Left cardiac atrium (tissue), 4 donors: ENCODE measurements at places on chromosomes 6 and 20. TPM values are rescaled to one million over a fixed set of nuclear protein-coding genes. Genes with fewer than 3 reads are reported as not detected.
A peak's percentile ranks its signal among the peaks of the same experiment; 100 is the strongest.

DNA sequence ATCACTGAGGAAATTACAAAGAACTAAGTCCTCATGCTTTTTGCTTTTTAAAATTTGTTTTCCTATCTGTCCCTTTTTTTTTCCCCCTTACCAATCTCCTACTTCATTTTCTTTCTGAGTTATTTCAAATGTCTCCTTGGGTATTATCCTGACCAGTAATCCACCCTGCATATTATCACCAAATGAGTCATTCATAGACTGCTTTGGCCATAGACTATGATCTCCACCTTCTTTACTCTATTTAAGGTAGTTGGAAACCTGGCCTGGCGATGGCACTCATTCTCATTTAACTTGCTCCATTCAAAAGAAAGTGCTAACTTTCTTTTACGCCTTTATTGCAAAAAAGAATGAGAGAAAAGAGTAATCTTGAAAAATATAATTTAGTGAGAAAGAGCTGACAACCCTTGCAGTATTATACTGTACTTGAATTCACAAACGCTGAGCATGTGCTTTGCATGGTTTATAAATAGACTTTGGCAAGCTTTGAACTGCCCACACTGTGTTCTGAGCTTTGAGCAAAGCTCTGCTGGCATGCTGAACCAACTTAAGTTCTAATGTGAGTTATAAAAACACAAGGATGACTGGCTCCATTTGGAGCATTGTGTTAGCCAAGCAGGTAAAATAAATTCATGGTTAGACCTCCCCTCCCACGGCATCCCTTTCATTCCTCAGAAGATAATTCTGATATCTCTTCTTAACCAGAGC lies 198.9 kb downstream of the NKAIN2 start:
- DNase-seq = no peak

DNA sequence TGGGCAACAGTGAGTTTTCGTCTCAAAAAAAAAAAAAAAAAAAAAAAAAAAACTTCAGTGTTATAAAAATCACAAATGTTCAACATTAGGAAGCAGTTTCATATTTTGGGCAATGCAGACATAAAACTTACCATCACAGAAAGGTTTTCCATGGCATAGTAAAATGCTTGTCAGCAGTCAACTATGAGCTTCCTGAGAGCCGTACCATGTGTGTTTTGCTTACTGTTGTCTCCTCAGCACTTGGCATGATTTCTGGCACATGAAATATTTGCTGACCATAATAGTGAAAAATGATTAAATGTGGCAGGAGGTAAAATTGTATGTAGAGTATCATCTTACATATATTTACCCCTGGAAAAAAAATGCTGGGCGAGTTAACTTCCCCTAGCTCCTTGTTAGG lies 237.5 kb upstream of the SLC35B3 start:
- DNase-seq = no peak

DNA sequence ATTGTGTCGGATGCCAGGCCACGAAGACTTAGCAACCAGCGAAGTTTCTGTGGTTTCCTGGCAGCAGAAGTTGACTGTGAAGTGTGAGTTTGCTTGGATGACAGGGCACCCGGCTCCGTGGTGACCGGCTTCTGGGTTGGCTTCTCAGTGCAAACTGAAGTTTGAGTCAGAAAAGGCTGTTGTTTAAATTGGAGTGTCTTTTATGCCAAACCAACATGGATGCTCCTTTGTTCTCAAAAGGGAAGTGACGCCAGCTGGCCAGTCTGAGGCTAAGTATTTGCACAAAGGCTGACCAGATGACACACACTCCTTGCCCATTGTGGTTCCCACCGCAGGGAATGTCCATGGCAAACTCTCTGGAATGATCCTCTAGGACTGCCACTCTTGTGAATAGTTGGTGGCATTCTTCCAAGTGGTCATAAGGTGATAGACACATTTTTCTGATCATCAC lies 164.8 kb upstream of the QKI start:
- DNase-seq = no peak

GRCh38 chr20:60252866-60253265 lies 294.6 kb downstream of the CDH26 start:
- DNase-seq = no peak

The BPIFB4 gene
- not detected for total RNA-seq

DNA sequence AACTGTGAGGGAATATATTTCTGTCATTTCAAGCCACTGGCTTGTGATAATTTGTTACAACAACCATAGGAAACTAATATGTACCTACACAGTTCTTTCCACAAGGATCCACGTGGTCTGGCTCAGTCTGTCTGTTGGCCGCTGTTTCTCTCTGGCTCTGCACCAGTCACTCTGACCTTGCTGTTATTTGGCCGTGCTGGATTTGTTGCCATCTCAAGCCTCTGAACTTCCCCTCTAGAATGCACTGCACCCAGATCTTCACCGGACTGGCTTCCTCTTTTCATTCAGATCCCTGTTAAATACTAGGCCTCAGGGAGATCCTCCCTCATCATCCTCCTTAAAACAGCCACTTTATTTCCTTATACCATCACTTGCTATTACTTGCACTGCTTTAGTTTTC lies 446.8 kb downstream of the TFAP2B start:
- DNase-seq = no peak

DNA sequence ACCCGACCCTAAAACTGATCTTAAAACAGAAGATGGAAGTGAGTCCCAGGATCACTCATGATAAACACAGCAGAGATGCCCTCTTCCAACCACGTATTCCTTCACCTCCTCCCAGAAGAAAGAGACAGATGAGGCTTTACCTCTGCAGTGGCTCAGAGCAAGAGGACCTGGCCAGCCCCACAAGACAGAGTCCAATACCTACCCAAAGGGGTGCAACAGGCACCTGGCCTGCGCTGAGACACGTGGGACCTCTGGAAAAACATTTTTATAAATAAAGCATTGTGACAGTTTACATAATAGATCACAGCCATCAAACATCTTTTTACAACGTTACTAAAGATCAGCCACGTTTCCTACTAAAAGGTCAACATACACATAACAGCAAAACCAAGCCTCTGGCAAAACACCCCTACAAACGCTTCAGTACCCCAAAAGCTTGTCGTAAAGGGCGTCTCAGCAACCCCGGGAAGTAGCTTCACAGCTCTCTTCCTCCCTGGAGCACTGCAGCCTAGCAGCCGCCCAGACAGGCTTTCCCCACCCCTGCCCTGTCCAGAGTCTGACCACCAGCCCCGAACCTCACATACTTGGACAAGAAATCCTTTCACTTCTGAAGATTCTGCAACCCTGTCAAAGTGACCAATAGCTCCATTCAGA lies 2.9 kb downstream of the TAF4 start:
- DNase-seq = no peak

The AKAP7 gene
- 10.1 TPM for total RNA-seq

DNA sequence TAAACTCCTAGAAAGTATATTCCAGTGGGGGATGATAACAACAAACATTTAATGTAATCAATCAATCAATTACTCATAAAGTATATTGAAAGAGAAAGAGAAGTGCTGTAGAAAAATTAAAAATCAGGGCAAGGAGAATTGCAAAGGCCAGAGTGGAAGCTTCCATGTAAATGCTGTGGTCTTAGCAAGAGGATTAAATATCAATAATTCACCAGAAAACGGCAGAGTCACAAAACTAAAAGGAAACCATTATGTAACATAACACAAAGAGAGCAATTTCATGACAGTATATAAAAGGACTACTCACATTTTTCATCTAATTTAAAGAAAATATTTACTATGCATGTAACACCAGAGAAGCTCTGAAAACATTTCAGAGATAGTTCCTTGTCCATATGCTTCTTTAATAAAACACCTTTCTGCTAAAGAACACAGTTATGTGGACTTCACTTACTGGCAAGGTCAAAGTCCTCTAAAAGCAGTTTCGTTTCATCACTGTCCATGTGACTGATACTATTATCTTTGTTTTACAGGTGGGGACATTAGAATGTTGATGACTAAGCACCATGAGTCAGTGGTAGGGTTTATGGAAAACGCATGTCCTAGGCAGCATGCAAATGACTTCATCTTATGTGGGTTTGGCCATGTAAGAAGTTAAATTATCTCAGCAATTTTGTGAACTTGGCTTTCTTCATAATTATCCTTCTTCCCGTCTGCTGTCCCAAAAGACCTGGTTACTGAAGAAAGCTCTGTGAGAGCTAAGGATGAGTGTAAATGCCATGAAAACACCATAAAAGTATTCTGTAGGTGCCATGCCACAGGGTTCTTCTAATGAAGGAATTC lies 185.8 kb upstream of the TENT5A start:
- no peak for DNase-seq

- DNase-seq = no peak
These were observed 33.7 kb upstream of the MYLIP start for GRCh38 chr6:16095180-16095579.

DNA sequence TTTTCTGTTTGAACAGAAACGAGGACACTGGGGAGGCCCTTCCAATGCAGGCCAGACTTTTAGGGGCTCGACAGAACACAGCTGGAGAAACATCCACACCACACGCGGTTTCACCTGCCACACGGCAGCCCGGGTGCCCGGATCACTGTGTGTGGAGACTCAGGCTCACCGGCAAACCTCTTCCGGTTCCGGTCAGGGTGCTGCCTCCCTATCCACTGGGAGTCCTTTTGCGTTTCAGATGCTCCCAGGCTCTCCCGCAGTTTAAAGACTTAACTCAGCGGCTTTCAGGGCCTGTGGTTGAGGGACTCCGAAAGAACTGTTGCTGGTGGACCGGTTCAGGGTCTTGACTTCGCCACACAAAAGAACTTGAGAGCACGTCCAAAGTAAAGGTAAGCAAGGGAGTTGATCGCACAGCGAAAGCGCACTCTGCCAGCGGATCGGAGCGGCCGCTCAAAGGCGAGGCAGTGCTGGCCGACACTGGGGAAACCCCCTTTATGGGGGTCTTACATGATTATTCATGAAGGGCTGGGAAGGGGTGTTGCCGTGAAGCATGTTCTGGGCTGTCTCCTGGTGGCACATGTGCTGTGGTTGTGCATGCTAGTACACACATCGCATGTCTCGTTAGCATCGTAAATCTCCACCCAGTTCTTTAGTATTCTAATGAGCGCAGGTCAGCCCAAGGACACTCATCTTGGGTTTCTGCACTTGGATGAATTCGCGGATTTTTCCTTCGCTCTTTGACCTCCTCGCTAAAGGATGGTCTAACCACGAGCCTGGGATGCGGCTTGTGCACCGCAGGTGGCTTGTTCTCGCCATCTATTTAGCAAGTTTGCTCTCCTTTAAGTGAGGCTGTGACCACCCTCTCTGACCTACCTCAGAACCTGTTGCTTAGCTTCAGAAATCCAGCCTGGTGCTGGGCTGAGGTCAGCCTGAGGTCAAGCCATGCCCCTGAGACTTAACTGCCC lies 180.3 kb downstream of the CDH26 start:
- DNase-seq = peak; percentile 64

- no peak for DNase-seq
These were observed 37.0 kb upstream of the POU3F2 start for GRCh38 chr6:98797217-98797994.

DNA sequence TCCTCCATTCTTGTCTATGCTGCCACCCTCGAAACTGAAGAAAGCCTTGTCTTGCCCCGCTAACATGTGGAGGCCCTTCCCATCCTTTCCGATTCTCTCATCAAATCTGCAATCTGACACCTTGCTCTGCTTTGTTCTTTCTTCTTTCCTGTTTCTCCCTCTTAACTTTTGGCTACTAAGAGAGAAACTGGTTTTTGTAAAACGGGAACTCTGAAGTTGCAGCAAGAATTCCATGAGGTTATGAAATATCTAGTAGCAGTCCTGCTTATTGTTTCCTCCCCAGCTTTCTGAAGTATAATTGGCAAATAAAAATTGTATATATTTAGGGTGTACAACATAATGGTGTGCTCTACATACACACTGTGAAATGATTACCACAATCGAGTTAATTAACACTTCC lies 80.2 kb downstream of the MAP7 start:
- no peak for DNase-seq

DNA sequence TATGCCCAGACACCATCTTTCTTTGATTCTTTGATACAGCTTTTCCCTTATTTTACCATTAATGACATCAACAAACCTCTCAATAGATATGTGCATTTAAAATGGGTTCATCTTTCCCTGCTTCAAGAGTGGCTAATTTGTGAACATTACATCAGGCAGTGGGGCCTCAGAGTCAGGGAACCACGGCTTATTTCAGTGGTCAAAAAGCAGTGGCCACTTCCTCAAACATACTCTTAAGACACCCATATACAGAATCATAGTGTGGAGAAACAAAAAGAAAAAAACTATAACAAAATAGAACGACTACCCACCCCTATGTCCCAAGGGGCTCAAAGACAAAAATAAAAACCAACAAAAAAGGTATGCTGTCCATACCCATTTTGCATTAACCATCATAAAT lies 12.9 kb downstream of the SALL4 start:
- DNase-seq = no peak

DNA sequence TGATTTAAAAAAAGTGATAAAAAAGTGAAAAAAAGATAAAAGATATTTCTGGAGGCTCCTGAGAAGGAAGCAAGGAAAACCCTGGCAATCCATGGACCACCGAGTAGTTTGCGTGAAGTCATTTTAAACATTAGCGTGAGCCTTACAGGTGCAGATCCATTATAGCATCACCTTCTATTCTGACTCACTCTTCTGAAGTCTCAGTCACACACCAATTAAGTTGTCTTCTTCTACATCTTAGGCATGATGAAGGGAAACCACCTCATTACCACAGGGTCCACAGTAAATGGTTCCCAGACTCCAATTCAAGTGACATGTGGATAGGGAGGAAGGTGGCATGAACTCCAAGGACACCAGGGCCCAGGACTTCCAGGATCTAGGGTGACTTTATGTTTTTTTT lies 99.1 kb downstream of the GJA10 start:
- no peak for DNase-seq

The GLP1R gene
- 10.3 TPM for total RNA-seq

DNA sequence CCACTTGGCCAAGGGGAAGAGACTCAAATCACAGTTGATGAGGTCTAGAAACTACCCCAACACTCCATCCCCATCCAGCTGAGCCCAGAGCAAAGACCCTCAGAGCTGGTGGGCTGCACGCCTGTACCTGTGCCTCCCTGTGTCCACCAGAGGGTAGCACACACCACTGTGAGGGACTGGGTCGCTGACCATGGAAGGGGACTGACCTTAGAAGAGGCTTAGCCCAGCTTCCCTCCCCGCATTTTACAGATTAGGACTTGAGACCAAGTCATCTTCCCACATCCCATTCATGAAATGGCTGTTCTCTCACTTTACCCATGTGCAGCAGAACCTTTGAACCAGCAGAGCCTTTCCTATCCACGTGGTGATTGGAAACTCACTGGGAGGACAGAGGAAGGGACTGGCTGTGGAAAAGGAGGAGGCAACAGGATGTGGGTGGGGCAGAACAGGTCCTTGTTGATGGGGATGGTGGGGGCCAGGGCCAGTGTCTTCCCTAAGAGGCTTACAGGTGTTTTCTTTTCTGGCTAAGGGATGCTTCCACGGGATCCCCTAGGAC lies 44.3 kb downstream of the CPXM1 start:
- DNase-seq = no peak

GRCh38 chr6:155260686-155261085 lies 3.1 kb upstream of the CLDN20 start:
- no peak for DNase-seq

The DYNLT2 gene
- total RNA-seq = 0.59 TPM
